ENCODE measurements at places on chromosomes 12 and 14.
A peak's percentile ranks its signal among the peaks of the same experiment; 100 is the strongest.

- DNase-seq, result no peak
These were observed 276.2 kb upstream of the RTL1 start for GRCh38 chr14:101179691-101180211.

DNA sequence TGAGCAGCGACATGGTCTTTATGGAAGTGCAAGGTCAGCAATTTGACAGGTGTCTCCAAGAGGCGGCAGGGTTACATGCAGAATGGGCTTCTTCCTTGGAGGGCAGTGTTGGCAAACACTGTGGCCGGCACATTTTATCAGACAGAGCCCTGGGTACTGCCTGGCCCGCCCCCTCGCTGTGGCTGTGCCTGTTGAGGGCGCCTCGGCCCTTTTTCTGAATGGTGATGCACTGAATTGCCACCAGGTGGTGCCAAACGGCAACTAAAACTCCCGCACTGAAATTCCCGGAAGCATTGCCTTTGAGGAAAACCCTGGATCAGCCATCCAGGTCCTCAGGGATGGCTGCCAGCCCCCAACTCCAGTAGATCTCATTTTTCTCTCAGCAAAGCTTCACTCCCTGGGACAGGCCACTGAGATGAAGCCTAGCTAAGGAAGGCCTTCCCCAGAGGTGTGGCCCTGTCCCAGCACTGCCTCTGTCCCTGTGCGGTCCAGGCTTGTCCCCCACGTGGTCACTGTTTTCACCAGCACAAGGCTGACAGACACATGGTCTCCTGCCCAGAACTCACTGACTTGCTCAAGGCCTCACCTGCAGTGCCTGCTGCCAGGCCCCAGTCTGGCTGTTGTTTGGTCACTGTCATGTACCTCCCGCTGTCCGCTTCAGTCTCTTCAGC is 73.6 kb downstream of the TESC start:
- DNase-seq, result peak; percentile 84

GRCh38 chr12:4201333-4202100 is 72.0 kb upstream of the CCND2 start:
- DNase-seq, result no peak

DNA sequence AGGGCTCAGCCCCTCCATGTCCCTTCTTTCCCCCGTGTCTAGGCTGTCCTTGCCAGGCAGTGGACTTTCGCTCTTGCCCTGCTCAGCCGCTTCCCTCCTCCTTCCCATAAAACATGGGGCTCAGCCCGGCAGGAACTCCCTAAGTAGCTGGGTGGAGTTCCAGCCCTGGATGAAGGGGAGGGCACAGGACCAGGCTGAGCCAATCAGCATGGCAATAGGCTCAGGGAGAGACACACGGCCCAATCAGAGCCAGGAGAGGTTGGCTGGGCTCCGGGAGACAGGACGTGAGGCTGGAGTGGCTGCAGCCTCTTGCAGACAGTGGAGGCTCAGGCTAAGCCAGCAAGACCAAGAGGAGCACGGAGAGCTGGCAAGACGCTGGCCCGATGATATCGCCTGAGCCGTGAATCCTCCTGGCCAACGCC is 54.3 kb downstream of the GALNT9 start:
- peak; percentile 89 for DNase-seq

DNA sequence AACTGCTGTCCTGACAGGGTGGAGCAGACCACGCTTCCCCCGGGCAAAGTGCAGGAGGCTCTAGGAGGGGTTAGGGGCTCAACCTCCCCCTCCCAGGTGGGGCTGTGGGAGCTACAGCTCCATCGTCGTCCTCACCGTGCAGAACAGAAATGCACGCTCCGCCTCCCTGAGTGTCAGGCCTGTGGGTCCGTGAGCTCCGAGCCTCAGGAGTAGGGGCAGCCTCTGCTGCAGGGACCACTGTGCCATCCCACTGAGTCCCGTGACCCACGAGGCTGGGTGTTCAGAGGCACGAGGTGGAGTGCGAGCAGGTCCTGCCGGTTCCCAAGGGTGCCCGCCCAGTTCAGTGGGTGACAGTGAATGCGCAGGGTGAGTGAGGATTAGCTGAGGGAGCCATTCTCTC is 48.6 kb downstream of the CACNA1C start:
- no peak for DNase-seq

DNA sequence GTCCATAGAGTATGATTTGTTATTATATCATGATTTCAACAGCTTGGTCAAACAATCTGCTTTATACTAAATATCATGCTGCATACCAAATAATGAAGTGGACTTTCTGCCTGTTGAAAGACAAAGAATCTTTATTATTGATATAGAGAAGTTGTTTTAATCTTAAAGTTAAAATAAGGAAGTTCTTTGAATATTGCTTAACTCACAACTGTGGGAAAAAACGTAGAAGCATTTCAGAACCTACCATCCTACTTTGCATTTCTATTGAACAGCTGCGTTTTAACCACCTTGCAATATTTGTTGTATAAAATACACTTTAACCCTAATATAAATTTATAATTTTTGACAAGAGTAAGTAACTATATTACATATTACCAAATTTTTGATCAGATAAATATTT is 22.9 kb upstream of the ARL1 start:
- DNase-seq, result no peak

- no peak for DNase-seq
These were observed 22.3 kb downstream of the ZNF268 start for GRCh38 chr12:133203344-133204263.

DNA sequence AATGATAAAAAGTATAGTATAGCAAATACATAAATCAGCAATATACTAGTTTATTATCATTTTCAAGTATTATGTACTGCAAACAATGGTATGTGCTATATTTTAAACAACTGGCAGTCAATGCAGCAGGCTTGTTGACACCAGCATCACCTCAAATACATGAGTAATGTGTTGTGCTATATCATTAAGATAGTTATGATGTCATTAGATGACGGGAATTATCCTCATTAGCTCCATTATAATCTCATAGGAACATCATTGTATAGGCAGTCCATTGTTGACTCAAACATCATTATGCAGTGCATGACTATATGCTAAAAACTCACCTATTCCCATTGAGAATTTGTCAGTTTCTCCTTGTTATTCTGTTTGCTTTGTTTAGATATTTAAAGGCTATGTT is 85.4 kb downstream of the PRKD1 start:
- no peak for DNase-seq

DNA sequence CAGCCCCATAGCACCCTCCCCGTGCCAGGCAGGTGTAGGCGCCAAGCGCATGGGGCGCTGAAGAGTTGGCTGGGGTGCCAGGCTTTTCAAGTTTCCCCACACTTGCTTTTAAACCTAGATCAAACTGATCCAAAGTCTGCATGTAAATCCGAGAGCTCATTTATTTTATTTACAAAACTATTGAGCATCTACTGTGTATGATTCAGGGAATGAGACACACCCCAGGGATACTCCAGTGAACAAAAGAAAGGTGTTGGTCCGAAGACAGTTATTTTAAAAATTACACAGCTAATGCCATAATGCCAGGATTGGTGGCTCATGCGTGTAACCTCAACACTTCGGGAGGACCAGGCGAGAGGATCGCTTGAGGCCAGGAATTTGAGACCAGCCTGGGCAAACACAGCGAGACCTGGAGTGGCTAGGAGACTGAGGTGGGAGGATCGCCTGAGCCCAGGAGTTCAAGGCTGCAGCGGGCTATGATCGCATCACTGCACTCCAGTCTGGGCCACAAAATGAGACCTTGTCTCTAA is 780 bp upstream of the SLC41A2 start:
- DNase-seq, result no peak

- peak; percentile 72 for DNase-seq
These were observed 138.5 kb downstream of the KICS2 start for GRCh38 chr12:64083285-64084210.

DNA sequence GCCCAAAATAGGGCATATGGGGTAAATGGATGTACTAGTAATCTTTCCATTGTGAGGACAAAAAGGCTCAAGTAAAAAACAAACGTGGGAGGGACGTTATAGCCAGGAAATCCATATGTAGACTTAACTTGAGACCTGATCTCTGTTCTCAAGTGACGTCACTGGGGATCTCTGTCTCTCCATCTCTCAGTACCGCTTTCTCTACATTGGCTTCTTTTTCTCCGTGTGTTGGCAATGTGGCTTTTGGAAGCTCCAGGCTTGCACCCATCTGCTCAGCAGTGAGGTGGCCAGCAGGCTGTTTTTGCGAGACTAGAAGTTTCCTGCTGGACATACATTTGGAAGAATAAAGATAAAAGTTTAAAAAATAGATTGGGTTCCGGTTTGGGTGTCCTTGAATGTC is 66.0 kb upstream of the NRXN3 start:
- no peak for DNase-seq

GRCh38 chr14:53306911-53307310 is 153.8 kb upstream of the DDHD1 start:
- peak; percentile 26 for DNase-seq

DNA sequence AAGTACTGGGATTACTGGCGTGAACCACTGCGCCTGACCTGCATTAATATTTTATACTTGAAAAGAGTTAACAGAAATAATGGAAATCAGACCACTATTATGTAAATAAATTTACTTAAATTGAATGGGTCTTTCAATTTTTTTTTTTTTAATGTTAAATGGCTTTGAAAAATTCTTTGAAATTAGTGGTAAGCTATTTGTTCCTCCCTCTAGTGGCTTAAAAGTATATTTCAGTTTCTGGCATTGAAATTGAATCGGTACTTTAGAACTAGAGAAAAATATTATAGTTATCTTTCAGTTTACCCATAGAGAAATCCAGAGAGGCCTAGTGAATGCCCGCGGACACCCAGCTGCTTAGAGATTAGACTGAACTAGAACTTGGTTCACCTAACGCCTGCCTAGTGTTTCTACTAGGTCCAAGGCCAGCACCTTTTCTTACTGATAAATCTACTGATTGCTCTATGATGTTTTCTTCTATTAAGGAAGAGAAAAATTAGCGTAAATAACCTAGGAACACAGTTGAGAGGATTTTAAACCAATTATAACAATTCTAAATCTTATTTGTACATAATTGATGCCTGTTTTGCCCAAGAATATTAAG is 106.5 kb downstream of the EML1 start:
- peak; percentile 34 for DNase-seq

- no peak for DNase-seq
These were observed at the start of gene CD69 for GRCh38 chr12:9760699-9761418. CD69 (minus strand) TSS chr12:9760901; CDS start chr12:9760820, 81 bp downstream.

DNA sequence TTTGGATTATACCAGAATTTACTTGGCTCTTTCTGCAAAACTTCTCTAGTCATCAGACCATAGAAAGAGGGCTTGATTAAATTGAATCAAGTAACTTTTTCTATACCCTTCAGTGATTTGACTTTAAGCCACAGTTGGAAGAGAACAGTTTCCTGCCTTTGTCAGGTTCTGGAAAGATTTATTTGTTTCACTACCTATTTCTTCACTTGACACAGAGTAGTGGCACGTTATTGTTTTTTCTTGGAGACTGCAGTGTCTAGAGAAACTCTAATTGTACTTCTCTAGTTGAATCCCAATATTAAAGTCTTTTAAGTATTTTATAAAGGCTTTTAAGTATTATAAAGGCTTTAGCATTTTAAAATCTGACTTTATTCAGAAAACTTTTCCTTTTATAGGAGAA is 138.1 kb downstream of the TMEM117 start:
- DNase-seq, result no peak

Data from AG08395 (cell line).